ENCODE measurements at places on chromosomes 4 and X.

DNA sequence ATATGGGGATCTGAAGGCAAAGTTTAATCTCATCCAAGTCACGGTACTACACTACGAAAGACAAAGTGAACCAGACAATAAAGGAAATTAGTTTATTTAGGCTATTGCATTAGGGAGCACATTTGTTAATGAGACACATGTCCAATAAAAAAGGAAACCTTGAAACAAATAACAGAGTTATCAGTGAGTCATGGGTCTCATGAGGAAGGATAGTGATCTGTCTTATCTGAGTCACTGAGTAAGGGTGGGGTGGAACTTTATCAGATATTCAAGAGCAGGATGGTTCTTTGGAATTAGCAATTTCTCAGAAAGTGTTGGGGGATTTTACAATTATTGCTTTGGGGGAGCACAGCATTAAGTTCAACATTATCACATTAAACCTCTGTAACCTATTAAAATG is 188.9 kb upstream of the IL1RAPL1 start:
- DNase-seq = no peak

GRCh38 chr4:24885342-24885741 is 27.5 kb downstream of the CCDC149 start:
- peak; percentile 17 for DNase-seq

DNA sequence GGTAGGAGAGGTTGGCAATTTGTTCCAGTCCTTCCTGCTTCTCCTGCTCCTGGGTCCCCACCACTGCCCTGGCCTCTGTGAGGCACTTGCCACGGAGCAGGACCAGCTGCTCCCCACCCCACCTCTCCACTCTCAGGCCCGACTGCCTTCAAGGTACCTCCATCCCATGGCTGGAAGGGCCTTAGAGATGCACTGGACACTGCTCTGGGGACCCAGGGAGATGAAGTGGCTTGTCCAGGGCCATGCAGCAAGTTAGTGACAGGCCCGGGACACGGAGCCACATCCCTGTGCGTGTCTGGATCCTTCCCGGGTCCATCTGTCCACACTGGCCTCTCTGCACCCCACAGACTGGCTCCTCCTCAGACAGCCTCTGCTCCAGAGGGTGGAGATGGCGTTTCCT is 105.3 kb downstream of the CPZ start:
- peak; percentile 7 for DNase-seq

- DNase-seq = peak; percentile 77
Observed at GRCh38 chr4:119730671-119730950, 102.0 kb upstream of the PDE5A start.

GRCh38 chrX:154460326-154460725 is 2.2 kb downstream of the PLXNA3 start:
- DNase-seq = no peak

DNA sequence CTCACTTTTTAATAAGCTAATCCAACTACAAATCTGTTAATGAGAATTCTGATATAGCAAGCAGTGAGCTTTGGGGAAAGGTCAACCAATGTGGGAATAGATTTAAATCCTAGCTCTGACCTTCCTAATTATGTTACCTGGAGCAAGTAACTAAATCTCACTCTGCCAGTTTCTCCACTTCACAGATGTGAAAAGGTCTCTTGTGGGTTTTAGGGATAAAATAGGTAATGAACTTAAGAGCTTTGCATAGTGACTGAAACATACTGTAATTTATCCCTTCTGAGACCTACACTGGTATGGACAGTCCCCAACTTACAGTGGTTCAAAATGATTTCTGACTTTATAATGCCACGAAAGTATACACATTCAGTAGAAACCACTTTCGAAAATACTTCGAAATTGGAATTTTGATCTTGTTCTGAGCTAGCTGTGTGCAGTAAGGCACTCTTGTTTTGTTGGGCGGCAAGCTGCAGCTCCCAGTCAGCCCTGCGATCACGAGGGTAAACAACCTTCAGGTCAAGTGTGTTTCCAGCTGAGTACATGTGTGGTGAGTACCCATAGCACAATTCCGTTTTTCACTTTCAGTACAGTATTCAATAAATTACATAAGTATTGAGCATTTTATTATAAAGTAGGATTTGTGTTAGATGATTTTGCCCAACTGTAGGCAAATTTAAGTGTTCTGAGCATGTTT is 93.7 kb downstream of the ADGRL3 start:
- DNase-seq = no peak
